Retinal pigment epithelial cell (primary cell): ENCODE measurements at places on chromosomes 6 and 20.

DNA sequence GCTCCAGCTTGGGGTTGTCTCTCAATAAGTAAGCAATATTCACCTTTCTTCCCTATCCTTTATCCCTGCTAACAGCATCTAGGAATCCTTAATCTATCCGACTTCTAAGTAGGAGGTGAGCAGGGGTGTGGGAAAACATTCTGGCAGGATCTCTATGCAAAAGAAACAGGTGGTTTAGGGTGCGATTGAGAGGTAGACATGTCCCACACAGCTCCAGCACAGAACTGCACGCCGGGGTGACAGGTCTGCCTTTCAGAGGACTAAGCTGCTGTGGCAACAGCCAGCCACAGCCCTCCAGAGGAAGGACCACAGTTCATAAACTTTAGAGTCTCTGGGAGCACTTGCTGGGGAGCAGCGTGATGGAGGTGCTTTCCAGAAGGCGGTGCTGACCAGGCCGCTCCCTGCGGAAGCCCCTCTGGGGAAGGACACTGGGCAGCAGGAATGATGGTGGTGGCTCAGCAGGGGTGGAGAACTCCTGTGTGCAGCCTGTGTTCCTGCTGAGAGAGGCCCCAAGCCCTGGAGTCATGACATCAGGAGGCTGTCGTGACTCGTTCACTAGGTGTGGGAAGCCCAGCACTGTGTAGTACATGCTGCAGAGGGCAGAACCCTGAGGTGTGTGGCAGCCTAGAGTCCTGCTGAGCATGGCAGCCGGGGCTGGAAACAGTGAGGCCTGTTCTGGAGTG, 509.6 kb downstream of the PRKN start:
- no peak for DNase-seq

DNA sequence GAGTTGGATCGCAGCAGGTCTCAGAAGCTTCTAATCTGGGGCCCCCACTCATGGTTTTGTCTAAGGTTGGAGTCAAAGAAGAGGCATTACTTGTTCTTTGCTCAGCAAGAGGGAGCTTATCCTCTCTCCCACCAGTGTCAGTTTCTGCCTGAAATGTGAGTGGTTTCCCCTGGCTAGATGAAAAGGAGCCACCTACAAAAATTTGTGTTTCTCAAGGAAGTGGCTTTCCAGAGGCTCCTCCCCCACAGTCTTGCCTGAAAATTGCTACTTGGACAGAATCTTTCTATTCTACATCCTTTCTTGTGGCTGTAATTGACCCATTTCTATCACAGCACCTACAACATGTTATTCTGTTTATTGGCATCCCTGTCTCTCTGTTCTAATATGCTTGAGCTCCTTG, 37.9 kb downstream of the SCML4 start:
- no peak for DNase-seq

DNA sequence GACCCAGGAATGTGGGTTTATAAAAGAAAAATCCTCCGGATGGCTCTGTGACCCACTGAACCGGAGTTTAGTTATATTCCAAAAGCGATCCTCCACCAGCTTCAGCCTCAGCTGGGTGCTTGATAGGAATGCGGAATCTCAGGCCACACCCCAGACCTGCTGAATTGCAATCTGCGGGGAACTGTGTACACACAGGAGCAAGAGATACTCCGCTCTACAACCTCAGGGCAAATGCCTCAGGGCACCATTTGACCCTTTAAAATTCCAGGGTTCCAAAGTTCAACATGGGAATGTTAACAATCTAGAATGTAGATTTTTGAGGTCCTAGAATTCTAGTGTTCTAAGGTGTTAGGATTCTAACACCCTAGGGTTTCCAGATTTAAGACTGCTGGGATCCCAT, 10.8 kb downstream of the BPIFA2 start:
- DNase-seq: no peak

DNA sequence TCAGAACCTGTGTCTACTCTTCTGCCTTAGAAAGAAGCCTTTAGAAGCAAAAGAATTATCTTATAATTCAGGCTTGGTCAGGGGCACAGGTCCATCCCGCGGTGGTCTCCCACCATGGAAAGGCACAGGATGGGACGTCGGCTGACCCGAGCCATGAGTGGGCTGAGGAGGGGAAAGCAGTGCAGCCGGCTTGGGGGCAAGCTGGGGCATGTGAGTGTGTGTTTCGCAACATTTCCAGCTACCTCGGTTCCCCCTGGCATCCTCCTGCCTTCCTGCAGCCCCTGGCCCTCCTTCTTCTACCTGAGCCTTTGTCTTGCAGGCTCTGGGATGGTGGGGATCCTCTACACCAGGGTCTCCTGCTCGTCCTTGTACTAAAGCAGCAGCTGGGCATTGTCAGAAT, 29.1 kb upstream of the FOXC1 start:
- DNase-seq: no peak

DNA sequence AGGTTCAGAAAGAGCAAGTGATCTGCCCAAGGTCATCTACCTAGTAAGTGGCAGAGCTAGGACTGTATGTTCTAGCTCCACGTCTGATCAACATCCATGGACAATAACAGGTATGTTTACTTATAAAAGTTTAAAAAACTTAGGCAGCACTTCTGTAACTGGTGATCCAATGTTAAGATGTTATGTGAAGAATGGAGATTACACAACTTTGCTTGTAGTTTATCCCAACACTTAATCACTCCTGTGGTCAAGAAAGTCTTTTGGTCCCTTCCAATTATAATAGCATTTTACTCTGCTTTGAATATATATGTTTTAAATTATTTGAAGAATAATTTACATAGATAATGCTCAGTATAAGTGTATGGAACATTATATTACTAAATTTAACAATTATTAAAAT, 4.8 kb downstream of the FBXO30 start:
- DNase-seq: no peak

GRCh38 chr6:87203448-87204023, 48.2 kb downstream of the ZNF292 start:
- DNase-seq: no peak

DNA sequence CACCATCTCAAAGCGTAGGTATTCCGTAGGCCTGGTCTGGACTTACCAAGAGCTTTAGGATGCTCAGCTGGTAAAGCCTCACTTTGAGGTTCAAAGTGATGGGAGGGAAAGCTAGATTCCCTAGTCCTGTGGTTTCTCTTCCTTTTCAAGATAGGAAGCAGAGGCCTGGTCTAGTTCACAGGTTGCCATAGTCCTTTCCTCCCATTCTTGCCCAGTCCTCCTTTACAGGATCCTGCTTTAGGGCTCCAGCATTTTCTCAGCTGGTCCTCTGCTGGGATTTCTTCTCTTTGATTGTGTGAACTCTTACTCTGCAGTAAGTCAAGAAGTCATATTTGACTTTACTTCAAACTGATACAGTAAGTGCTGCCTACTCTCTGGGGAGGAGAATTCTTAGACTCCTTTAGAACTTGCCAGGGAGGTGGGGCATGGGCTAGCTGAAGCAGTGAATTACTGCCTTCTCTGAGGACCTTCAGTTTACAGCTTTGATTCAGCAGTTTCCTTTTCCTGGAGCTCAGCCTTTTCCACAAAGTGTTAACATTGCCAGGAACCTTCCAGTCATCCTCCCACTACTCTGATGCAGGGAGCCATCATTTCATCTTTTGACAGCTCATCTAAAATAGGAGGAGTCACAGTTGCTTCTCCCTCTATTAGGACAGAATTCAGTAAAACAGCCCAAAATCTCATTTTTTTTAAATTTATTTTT, 42.8 kb upstream of the PLCG1 start:
- no peak for DNase-seq

DNA sequence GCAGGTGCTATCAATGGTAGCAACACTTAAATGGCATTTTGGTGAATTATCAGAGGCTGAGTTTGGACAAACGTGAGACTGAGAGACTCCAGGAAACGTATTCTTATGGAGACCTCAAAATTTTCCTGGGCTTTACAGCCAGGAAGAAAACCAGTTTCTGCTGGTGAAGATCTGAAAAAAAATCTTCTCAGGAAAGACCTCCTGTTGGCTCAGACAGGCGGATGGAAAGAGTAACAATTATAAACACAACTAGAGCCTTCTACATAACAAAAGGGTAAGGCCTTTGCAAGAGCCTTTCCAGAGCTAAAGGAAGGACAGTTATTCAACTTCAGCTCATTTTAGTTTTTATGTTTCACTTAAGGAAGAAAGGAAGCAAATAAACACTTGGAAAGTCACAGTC, 274.4 kb downstream of the THBS2 start:
- DNase-seq: no peak

DNA sequence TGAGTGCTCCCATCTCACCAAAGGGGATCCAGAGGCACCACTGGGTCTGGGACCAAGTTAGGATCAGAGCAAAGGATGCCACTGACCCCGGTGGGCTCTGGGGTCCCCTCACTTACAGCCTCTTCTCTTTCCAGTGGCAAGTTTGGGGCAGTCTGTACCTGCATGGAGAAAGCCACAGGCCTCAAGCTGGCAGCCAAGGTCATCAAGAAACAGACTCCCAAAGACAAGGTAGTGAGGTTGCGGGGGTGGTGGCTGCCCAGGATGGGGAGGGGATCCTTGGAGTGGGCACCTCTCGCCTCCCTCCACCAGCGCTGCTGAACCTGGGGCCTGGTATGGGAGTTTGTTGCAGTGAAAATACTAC, 4.9 kb downstream of the MYLK2 start:
- no peak for DNase-seq

- DNase-seq: no peak
Measured at GRCh38 chr20:45783656-45784294, 7.9 kb downstream of the WFDC3 start.

GRCh38 chr6:55963301-55963700, 87.9 kb upstream of the BMP5 start:
- DNase-seq: no peak

DNA sequence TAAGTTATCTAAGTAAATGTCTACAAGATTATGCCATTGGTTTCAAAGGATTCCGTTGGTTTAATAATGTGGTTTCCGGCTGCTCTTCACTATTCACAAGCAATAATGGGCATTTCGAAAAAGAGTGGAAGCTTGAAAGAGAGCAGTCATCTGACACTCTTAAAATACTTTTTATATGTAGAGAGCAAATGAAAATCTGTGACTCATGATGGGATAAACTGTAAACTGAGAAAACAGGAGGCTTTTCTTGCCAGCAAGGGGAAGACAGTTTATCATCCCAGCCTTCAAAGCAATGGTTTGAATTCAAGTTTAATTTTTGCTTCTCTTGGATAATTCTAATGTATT, 145.7 kb downstream of the KHDC1L start:
- DNase-seq: no peak

DNA sequence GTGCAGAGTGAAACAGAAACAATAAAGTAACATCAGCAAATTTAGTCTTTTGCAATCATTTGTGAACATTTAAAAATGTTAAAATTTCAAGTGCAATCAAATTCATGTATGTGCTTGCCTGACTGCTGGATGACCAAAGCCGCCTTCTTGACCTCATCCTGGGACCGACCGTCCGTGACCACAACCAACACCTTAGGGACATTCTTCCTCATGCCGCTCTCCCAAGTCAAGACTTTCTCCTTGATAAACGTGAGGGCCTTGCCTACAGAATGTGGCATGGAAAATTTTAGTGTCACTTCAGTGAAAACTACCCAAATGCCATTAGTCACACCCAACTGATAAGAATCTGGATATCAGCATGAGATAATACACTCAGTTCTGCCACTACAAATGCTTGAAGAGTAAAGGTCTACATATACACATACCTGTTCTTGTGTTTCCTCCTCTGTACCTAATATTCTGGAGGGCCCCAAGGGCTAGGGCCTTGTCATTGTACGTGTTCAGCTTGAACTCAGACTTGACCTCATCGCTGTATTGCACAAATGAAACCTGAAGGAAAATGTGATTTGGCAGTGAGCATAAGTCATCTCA, 86.8 kb downstream of the COL12A1 start:
- DNase-seq: no peak

DNA sequence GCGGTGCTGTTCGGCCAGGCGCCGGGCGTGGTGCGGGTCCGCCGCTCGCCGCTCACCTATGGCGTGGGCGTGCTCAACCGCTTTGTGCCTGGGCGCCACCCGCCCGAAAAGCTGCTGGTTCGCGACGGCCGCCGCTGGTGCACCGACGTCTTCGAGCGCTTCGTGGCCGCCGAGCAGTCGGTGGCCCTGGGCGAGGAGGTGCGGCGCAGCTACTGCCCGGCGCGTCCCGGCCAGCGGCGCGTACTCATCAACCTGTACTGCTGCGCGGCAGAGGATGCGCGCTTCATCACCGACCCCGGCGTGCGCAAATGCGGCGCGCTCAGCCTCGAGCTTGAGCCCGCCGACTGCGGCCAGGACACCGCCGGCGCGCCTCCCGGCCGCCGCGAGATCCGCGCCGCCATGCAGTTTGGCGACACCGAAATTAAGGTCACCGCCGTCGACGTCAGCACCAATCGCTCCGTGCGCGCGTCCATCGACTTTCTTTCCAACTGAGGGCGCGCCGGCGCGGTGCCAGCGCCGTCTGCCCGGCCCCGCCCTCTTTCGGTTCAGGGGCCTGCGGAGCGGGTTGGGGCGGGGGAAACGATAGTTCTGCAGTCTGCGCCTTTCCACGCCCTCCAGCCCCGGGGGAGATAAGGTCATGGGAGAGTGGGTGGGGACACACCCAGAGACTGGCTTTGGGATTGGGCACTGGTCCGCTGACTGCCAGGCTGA, 15.7 kb downstream of the ADISSP start:
- DNase-seq: no peak

DNA sequence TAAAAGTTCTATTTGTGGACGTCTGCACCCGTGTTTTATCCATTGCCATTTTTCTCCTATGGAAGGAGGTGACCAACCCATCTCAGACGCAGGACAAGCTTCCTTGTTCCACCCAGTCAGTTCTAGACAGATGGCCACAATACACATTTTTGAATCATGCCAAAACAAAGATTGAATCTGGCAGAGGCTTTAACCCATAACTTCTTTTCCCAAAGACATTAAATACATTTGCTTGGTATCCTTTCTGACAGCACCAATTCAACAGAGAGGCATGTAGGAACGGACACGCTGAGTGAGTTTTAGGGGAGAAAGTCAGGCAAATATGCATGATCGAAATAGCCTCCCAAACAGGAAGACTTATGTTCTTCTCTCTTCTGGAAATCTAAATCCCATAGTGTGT, 552.7 kb upstream of the AGPAT4 start:
- no peak for DNase-seq

DNA sequence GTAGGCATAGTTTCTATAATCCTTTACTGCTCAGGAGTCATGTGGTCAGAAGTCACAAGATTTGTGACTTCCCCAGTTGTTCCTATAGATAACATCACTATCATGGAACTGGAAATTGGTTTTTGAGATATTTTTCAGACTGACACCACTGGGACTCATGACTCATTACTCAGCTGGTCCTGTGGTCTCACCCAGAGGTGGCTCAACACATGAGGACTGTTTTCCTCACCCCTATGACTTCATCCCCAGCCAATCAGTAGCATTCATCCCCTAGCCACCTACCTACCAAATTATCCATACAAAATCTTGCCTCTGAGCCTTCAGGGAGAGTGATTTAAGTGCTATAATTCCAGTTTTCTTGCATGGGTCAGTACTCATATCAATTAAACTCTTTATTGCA, 1217.7 kb downstream of the EPHA7 start:
- DNase-seq: no peak
